Activated CD4-positive, alpha-beta T cell treated with anti-CD3 and anti-CD28 coated beads, Interleukin-2, amount 10 ng/mL, durations not matched to agents 24 days and 14 days (primary cell): ENCODE measurements at places on chromosomes 5 and 9.

- no peak for DNase-seq
Measured at GRCh38 chr5:74225587-74225986, 414.9 kb downstream of the ENC1 start.

- no peak for DNase-seq
Measured at GRCh38 chr5:45750574-45750973, 54.4 kb upstream of the HCN1 start.

DNA sequence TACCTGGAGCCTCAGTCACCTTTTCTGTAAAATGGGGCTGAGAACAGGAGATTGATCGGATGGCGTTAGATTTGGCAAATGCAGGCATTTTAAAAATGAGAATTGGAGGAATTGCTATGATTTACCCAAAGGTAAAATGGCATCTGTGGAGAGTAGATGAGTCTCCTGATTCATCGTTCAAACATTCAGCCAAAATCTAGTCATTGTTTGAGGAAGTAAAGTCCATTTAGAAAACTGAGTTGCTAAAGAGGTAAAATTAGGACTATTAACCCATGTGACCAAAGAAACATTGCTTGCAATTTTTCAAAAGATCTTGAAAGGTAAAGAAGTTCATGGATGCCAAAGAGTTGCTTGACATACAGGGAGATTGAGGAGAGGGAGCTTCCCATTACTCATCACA, 69.7 kb downstream of the ZNF462 start:
- no peak for DNase-seq

GRCh38 chr5:151178777-151179488, 21.4 kb upstream of the ANXA6 start:
- DNase-seq = no peak

DNA sequence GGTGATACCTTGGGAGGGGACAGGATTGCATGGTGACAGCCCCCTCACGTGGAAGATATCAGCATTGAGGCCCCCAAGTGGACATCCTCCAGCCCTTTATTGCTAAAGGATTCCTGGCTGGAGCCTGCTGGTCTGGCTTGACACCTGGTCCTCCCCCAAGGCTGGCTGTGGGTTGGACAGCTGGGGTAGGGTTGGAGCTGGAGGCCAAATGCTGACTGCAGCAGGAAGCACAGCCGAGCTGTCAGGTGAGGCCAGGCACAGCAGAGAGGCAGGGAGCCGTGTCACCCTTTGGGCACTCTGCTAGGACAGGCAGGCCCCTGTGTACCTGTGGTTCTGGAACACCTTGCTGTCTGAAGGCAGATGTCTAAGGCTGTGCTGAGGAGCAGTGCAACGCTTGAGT, 2.2 kb downstream of the CACFD1 start:
- DNase-seq = no peak

DNA sequence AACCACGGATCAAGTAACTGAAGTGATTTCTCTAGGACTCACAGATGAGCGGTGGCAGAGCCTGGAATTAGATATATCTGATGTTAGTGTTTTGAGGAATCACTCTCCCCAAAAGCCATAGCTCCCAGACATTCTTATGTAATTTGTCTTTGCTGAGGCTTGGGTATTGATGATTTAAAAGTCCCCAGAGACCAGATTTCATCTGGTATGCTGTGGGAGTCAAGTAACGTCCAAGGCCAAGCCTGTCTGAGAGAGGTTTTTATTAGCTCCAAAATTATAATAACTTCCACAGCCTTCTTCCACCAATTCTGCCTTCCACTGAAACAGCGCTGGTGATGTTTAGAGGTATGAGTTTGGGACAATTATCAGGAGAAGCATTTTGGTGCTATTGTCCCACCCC, 21.3 kb upstream of the KCNIP1 start:
- no peak for DNase-seq

- DNase-seq = no peak
Measured at GRCh38 chr9:126450668-126451205, 124.1 kb downstream of the MVB12B start.

DNA sequence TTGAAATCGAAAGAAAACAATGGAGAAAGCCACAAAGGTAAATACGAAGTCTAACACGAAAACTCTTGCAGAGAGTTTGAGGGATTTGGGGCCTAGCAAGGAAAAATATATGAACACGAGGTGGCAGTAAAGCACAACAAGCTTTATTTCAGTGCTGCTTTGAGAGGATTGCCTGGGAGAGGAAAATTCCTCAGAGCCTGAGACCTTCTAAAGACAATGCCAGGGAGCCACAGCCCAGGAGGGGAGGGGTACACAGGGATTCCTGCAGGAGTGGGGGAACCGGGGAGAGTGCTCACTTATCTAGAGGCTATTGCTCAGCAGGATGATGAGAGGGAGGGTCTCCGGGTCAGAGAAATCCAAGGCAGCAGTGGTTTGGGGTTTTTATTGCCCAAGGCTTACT, 134.9 kb upstream of the ADCY2 start:
- no peak for DNase-seq

- DNase-seq = no peak
Measured at GRCh38 chr5:52073993-52074689, 690.9 kb downstream of the ISL1 start.

- DNase-seq = no peak
Measured at GRCh38 chr9:129422032-129422842, 198.7 kb downstream of the C9orf50 start.

DNA sequence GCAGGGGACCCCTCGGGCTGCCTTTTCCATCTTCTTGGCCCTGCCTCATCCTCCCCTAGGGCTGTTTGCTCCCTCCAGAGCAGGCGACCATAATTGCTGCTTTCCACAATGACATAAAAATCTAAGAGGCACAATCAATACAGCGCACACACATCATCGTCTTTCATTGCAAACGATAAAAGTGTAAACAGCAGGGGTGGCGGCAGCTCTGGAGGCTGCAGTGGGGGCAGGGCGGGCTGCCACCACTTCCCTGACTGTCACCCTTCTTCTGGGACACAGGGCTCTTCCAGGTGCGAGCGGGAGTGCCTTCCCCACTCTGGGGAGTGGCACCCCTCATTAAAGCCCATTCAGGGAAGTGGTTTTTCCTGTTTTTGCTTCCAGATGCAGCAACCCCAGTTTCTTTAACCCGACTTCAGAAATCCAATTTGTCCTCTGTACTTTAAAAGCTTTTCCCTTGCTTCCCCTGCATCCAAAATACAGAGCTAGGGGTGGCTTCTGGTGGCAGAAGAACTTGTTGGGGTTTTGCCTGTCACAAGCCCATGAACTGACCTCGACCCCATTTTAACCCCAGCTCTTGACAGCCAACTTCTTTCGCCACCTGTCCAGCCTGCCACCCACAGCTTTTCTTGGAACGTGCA, 45.7 kb downstream of the TSPAN17 start:
- DNase-seq = no peak

GRCh38 chr5:23451156-23451555, 56.3 kb upstream of the PRDM9 start:
- DNase-seq = no peak

DNA sequence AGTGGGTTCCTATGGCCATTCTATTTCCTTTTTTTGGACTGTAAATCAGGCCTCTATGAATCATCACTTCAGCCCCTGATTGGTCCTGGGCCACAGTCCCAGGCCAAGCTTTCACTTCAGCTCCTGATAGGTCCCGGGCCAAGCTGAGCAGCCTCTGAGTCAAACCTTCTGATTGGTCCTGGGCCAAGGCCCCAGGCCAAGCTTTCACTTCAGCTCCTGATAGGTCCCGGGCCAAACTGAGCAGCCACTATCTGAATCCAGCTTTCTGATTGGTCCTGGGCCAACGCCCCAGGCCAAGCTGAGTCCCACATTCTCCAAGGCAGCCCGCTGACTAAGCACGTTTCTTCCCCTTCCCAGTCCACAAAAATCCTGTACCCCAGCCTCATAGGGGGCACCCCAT, 1972.9 kb upstream of the ACO1 start:
- DNase-seq = no peak

GRCh38 chr5:65938256-65938655, 11.9 kb downstream of the ERBIN start:
- DNase-seq = no peak

- no peak for DNase-seq
Measured at GRCh38 chr5:116437351-116437705, 137.3 kb downstream of the SEMA6A start.

- no peak for DNase-seq
Measured at GRCh38 chr9:94976077-94976476, 249.6 kb downstream of the AOPEP start.

DNA sequence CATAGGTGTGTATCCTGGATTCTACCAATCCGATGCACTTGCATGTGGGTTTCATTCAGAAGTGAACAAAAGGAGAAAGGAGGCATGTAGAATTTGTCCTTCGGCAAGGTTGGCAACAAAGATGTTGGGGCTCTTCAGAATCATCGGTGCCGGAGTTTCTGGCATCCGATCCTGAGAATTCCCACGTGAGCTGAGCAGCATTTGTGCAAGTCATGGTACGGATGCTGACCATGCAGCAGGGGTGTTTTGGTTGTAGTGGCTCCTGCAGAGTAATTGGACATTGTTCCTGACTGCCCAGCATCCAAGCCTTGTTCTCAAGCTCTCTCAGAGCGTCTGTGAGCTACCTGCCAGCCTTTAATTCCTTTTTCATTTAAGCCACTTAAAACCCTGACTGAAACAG, 19.0 kb upstream of the POC5 start:
- peak; percentile 22 for DNase-seq

GRCh38 chr9:4333231-4333740, 33.4 kb upstream of the GLIS3 start:
- DNase-seq = no peak

- DNase-seq = no peak
Measured at GRCh38 chr9:69325409-69326212, 596 bp downstream of the ENTREP1 start.

DNA sequence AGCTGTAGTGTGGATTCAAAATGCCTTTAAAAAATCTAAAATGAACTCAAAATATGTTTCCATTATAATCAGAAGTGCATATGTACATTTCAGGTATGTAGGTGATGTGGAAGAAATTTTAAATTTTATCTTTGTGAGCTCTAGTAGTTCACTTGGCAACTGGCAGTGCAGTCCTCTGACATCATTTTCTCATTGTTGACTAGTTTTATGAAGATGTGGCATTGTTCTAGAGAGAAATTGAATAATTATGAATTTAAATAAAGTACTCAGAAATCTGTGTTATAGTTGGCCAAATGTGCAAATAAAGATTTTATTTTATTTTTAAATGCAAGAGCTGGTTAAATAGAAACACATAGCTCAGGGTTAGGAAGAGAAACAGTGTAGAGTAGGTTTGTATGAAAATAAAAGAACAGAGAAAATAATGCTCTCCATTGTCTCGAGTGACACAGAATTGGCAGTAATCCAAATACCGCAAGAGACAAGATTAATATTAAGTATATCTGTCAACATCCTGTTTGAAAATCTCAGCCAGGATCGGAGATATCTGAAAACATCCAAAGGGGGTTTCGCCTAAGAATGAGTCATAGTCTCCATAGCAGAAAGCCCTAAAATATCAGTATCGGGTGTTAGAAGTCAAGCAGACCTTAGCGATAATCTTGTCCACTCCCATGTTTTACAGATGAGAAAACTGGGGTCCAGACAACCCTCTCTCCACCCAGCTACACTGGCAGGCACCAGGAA, 189.4 kb downstream of the CCDC192 start:
- no peak for DNase-seq

- DNase-seq = no peak
Measured at GRCh38 chr5:119397518-119398380, 41.9 kb downstream of the TNFAIP8 start.

- no peak for DNase-seq
Measured at GRCh38 chr9:6644346-6645104, 1.0 kb downstream of the GLDC start.

DNA sequence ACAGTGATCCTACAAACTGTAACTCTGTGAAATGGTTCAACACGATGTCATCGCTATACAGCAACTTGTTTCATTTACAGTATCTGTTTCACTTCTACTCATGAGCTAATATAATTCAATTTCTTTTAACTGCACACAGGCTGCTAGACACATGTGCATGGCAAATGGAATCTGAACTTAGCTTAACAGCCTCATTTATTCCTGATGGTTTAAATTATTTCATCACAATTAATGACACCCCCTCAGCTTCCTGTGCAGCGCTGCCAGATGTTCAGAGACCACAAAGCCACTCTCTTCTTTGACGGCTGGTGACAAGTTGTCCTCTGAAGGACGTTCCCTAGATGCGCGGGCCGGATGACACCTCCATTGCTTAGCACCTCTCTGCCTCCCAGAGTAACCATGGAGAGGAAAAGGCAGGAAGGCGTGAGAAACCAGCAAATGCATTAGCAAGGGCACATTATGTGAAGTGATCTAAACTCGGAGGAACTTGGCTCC, 191.1 kb downstream of the BNC2 start:
- no peak for DNase-seq

DNA sequence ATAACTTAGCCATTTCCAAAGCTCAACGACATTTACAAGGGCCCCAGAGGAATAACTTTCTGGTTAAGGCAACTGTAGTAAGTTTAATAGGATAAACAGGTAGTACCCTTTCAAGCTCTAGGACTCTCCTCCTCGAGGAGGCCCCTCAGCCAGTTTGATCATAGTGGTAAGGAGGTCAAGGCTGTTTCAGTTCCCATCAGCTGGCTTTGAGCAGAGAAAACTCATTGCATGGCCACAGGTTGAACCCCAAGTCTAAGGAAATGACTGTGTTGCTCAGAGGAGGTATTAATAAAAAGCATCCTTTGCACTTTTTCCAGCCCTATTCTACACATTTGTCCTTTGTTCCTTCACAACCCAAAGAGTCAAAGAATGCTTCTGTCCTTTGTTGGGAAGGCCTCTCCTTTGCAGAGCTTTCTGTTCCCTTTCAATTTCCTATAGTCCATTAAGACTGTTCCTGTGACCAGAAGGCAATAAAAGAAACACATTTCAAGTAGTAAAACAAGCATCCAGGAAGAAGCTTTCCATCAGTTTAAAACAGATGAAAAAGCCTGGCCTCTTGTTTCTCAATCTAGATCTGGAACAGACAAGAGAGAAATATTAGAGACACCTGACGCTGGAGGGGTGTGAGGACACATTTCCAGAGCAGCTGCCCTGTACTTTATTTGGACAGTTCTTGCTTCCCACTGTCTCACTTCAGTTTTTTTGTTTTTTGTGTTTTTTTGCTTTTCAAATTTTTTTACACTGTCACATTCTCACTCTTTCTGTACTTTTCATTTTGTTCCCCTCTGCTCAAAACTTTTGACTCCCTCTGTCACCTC, 54.1 kb downstream of the PRRC1 start:
- DNase-seq = no peak

DNA sequence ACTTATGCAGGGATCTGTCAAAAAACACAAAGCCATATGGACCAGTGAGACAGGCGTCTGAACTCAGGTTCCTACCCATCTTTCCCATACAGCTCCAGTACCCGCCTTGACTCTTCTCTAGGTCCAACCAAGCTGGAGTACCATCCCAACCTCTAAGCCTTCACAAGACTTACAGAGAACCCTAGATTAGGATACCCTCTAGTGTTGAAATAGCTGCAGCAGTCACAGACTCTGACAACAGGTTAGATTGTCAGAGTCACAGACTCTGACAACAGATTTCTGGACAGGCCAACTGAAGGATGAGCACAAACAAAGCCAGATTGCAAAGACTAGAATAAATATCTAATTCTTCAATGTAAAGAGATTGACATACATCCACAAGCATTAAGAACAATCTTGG, 266.1 kb downstream of the GRIA1 start:
- no peak for DNase-seq

GRCh38 chr5:138700581-138701362, 52.5 kb upstream of the CTNNA1 start:
- no peak for DNase-seq
